ENCODE measurements at places on chromosomes 13 and 19. TPM values are rescaled to one million over a fixed set of nuclear protein-coding genes. Genes with fewer than 3 reads are reported as not detected.

DNA sequence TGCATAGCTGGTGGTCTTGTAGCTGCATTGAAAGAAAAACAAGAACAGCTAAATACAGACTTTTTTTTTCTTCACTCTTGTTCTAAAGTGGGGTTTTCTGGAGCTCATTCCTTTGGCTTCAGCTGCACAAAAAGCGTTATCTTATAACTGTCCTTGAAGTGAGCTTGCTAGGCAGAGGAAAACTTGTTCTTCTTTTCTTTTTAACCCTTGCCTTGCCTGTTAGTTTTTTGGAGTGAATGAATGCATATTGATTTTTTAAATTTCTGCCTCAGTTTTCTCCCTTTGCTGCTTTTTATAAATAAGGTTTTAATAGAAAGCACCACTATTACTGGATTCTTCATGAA lies 1.5 kb downstream of the ZNF765 start:
- DNase-seq, result no peak

DNA sequence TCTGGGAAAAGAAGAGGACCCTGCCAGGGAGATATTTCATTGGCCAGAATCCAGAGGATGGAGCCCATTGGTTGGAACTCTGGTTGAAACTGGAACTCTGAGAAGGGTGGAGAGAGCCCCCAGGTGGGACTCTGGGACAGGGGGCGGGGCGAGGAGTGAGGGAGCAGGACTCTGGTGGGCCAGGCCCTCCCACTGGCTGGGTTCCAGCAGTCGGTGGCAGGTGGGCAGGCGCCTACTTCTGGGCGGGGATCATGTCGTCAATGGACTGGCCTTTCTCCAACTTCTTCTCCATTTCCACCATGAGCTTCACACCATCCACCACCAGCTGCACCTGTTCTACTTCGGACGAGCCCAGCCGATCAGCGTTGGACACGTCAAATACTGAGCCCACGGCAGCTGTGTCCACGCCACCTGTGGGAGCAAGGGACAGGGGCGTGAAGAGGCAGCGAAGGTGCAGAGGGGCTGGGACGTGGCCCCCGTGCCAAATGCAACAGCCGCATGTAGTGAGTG lies 16.1 kb downstream of the CKM start:
- no peak for DNase-seq

DNA sequence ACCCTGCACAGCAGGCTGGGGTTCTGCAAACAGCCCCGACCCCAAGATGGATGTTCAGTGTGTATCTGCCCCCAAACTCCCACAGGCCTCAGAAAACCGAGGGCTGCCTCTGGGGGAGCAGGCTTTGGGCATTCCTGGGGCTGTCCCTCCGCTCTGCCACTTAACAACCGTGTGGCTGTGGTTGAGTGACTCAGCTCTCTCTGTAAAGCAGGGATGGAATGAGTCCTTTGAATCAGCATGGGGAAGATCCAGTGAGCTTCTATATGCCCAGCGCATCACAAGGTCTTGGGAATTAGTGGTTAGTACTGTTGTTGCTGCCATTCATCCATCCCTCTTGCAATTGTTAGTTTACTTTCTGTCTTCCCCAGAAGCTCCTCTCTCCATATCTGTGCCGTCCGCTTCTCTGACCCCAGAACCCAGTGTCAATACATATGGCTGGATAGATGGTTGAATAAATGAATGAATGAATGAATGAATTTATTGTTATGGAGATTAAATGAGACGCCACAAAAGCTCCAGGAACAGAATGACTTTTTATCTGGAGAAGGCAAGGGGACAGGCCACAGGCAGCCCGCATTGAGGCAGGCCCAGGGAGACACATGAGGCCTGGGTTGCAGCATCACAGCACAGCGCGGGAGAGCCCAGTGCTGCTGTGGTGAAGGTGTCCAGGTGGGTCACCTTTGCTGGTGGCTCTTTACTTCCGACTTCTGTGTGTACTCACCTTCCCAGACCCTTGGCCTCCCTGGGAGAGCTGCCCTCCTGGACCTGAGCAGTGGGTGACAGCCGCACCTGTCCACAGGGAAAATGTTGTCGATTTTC lies 89.2 kb downstream of the RGCC start:
- DNase-seq, result no peak

DNA sequence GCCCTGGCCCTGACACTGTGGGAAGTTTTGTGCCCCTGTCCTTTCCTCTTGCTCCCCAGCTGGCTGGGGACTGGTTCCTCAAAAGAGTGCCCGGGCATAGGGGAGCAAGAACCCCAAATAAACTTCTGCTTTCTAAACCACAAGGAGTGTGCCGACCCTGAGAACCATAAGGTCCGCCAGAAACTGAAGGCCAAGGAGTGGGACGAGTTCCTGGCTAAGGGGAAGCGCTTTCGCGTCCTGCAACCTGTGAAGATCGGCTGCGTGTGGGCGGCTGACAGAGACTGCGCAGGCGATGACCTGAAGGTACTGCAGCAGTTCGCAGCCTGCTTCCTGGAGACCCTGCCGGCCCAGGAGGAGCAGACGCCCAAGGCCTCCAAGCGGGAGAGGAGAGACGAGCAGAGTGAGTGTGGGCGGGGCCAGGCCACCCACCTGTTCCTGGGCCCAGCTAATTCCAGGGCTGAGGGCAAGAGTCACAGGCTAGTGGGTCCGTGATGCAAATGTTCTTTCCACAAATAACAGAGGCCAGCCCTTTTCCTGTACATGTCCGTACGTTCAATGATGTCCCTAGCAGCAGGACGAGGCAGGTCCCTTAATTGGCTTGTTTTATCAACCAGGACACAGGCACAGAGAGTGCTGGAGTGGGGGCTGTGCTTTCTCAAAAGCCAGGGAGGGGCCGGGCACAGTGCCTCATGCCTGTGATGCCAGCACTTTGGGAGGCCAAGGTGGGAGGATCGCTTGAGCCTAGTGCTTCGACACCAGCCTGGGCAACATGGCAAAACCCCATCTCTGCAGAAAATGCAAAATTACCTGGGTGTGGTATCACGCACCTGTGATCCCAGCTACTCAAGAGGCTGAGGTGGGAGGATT lies 25.6 kb downstream of the UBXN6 start:
- DNase-seq, result no peak

- DNase-seq, result no peak
These were observed 421 bp upstream of the KLF5 start for GRCh38 chr13:73058432-73058735.

Gene UBE2L5
- not detected for total RNA-seq

Gene KIR2DL3
- not detected for total RNA-seq

Gene HSH2D
- total RNA-seq, result 2.4 TPM

DNA sequence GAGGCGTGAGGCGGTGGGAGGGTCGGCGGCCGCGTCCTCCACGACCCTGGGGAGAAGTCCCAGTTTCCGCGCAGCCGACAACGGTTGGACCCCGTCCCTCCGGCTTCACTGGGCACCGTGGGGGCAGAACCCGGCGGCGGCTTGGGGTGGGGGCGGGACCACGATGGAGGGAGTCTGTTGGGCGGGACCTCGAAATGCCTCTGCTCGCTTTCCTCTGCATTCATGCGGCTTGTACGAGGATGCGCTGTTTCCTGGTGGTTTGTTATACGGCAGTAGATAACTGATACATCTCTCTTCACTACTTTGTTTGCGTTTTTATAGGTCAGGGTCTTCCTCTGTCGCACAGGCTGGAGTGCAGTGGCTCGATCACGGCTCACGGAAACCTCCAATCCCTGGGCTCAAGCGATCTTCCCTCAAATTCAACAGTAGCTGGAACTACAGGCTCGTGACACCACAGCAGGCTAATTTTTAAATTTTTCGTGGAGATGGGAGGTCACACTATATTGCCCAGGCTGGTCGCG lies 24.6 kb upstream of the ZNF846 start:
- DNase-seq, result no peak

Gene PSG6
- total RNA-seq, result not detected

GRCh38 chr19:751501-752341 lies 809 bp downstream of the MISP start:
- DNase-seq, result no peak

DNA sequence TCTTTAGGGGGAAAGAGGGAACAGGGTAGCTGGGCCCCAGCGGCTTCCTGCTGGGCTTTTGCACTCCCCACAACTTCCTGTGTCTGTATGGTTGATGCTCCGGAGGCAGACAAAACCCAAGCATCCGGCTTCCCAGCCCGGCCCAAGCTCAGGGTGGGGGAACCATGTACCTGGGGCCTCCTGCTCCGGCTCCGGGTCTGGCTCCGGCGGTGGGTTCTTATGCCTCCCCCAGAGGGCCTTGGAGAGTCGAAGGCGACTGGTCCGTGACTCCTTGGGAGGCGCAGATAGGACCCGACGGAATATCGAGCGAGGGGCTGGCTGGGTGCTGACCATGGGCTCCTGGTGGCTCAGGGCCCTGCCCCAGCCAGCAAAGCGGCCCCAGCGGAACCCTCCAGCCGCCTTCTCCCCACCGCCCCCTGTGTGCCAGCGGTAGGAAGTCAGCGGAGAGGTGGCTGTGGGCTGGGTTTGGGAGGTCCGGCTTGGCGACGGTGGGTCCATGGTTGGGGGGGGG lies 428 bp downstream of the RASAL3 start:
- DNase-seq, result no peak

Data from uterus (tissue), 4 donors.